ENCODE measurements at places on chromosomes 3 and 15. TPM values are rescaled to one million over a fixed set of nuclear protein-coding genes. Genes with fewer than 3 reads are reported as not detected.

Gene HESX1
- total RNA-seq, result not detected

Gene CPNE9
- not detected for total RNA-seq

Gene FMN1
- 0.08 TPM for total RNA-seq

Gene CEP63
- 13.0 TPM for total RNA-seq

Gene GRK7
- total RNA-seq, result under 0.01 TPM

Gene IFT57
- total RNA-seq, result 49.8 TPM

Gene MYO5C
- total RNA-seq, result under 0.01 TPM

Gene STXBP5L
- total RNA-seq, result not detected

Gene PPP2R3A
- total RNA-seq, result 7.0 TPM

Gene MSL2
- 7.3 TPM for total RNA-seq

Gene RASL12
- 4.1 TPM for total RNA-seq

Gene MFGE8
- total RNA-seq, result 111 TPM

Gene CD47
- total RNA-seq, result 119 TPM

Gene SLC27A2
- not detected for total RNA-seq

Gene SPINK8
- not detected for total RNA-seq

Gene LRRIQ4
- not detected for total RNA-seq

Gene NEIL1
- 2.8 TPM for total RNA-seq

Gene ERC2
- total RNA-seq, result 0.47 TPM

Gene OXNAD1
- total RNA-seq, result 8.4 TPM

Gene TTC21A
- 2.0 TPM for total RNA-seq

Gene AGBL1
- total RNA-seq, result not detected

Gene KCNAB1
- 0.59 TPM for total RNA-seq

Data from smooth muscle cell of the coronary artery (primary cell).